Activated CD8-positive, alpha-beta T cell treated with anti-CD3 and anti-CD28 coated beads for 36 hours (primary cell): ENCODE measurements at places on chromosomes 13 and 19. TPM values are rescaled to one million over a fixed set of nuclear protein-coding genes. Genes with fewer than 3 reads are reported as not detected.

The RFXANK gene
- 61.4 TPM for total RNA-seq

- peaks cover 13% of the 10 kb centered on the region for H3K4me1 ChIP-seq
- no peak overlapping the region for H3K4me3 ChIP-seq
- peak; percentile 57 for DNase-seq
- no peaks in the 10 kb centered on the region for H3K27me3 ChIP-seq
These were observed 5.4 kb downstream of the RNU6-9 start for GRCh38 chr19:898663-899062.

- no peaks in the 10 kb centered on the region for H3K36me3 ChIP-seq
- H3K27me3 ChIP-seq: no peaks in the 10 kb centered on the region
- H3K27ac ChIP-seq: no peak overlapping the region
- peak; percentile 12 for DNase-seq
These were observed 95.6 kb upstream of the HTR2A start for GRCh38 chr13:46992383-46992952.

The SIRT2 gene
- total RNA-seq: 20.0 TPM

GRCh38 chr13:98823442-98823841 lies 71.0 kb upstream of the SLC15A1 start:
- peaks cover 24% of the 10 kb centered on the region for H3K36me3 ChIP-seq
- no peaks in the 10 kb centered on the region for H3K27me3 ChIP-seq
- no peak overlapping the region for H3K27ac ChIP-seq
- no peak for DNase-seq
